ENCODE measurements at places on chromosomes 2 and 18.

GRCh38 chr18:77124452-77124922, 8.1 kb downstream of the MBP start:
- DNase-seq = no peak

DNA sequence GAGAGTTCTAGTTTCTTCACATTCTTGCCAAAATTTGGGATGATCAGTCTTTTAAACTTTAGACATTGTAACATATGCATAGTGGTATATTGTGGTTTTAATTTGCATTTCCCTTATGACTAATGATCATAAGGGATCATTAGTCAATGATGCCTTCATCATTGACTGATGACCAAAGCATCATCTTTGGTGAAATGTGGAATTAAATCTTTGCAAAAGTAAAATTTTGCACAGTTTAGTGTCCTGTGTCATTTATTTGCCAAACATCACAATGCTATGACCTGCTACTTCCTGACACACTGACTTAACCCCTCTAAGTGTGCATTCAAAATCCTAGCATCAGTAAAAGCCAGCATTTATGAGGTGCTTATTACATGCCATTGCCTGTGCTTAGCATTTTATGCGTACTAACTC, 58.9 kb upstream of the SLC1A4 start:
- DNase-seq = no peak

DNA sequence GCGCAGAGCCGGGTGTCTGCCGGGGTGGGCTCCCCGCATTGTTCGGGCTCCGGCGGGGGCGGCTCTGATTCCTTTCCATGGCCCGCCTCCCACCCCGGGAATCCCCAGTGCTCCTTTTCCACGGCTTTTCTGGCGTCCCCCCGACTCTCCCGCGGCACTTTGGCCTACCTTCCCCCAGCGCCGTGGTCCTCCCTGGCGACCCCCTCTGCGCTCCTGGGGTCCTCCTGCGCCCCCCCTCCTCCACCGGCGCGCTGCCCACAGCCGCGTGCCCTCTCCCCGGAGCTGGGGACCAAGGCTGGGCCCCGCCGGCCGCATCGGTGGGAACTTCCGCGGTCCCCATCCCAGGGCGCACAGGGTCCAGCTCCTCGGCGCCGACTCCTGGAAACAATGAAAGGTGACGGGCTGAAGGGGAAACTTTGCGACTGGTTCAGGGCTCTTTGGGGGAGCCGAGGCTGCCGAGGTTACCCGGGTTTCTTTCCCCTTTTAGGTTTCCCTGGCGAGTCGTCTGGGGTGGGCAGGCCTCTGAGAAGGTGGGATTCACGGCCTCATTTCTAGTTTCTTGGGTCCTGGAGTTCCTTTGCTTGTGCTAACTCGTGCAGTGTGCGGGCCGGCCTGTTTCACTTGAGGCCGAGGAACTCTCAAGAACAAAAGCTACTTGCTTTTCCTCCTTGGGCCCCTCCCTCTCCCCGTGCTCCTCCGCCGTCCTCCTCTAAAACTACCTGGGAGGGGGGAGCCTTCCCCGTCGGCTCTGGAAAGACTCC, 2.2 kb downstream of the TGIF1 start:
- DNase-seq = no peak

DNA sequence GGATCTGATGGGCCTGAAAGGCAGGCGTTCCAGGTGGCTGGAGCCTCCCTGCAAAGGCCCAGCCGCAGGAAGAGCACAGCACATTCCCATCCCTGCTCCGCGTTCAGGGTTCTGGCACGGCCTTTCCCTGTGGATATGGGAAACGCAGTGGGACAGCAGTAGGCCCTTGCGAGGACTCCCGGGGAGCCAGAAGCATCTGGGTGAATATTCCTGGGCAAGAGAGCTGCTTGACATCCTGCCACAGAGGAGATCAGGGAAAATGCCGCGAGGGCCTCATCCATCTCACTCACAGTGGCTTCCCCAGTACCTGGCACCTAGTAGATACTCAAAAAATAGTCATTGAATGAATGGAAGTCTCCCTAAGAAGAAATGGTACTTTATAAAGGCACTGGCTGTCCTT, 3.1 kb upstream of the ADCY3 start:
- no peak for DNase-seq

DNA sequence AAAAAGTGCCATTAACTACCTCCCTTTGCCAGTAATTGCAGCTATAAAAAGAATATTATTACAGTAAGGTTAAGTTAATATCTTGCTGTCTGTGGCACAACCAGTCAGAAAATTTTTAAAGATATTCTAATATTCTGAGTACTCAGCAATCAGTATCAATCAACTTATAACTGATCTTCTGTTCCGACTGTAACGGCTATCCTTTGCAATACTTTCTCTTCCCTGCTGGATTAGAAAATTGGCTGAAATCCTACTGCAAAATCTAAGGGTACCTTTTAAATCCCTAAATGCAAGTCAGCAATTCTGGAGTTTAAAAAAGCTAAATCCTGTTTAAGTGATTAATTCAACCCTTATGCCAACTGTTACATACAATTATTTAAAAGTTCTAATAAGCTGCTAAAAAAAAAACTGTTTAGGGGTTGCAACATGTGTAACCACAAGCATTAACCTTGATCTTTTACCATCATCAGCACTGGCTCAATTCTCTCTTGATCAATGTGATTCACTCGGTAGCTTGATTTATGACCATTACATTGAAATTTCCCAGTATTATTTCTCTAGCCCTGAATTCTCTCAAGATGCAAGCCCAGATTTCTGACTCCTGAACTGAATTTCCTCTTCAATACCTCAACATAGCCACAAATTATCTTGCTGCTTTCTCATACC, 20.5 kb downstream of the GAREM1 start:
- no peak for DNase-seq

Measured in cortex of kidney (tissue), 1 donor.